ENCODE measurements at places on chromosomes 1 and 21. TPM values are rescaled to one million over a fixed set of nuclear protein-coding genes. Genes with fewer than 3 reads are reported as not detected.

DNA sequence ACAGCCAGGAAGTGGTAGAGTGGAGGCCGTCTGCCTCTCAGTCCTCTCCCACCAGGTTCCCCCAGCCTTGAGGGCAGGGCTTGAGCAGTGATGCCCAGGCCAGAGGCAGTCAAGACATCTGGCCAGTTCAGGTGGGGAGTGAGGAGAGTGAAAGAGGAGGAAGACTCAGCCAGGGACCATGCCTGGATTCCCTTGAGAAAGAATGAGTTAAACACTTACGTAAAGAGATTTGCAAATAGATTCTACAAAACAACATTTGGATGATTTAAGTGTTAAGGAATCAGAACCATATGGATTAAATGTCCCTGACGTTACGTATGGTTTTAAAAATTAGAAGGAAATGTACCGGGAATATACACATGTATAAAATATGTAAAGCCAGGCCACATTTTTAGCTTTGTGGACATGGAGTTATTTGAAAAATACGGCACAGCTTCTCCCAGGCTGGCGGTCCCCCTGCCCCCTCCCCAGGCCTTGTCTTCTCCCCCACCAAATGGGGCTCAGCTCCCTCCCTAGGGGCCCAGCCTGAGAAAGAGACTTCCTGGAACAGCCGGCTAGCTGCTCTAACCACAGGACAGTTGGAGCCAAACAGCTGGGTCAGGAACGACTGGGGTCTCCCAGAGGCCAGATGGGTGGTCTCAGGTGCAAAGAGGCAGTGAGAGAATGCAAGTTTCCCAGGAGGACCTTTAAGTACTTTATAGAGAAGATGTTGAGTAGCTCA lies 188.3 kb upstream of the EDN2 start:
- H3K36me3 ChIP-seq: no peaks in the 10 kb centered on the region
- no peak for DNase-seq
- H3K4me1 ChIP-seq: no peaks in the 10 kb centered on the region
- no peak overlapping the region for H3K4me3 ChIP-seq

GRCh38 chr1:23473037-23473800 lies 10.8 kb downstream of the ASAP3 start:
- no peak overlapping the region for H3K4me3 ChIP-seq
- peak overlapping the region; percentile 52 for H3K27ac ChIP-seq
- no peak for DNase-seq

DNA sequence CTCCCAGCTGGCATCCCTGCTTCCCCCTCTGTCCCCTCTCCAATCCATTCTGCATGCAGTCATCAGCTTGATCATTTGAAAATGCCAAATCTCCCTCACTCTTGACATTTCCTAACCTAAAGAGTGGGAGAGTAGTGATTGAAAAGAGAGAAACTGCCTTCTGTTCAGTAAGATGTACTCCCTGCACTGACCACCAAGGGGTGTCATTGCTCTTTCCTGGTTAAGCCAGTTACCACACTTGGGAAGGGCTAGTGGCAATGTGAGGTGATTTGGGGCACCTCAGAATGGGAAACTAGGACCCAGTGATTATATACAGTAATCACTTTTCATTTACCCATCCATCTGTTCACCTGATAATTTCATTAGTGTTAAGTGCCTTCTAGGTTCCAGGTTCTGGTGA lies 6.9 kb upstream of the TMEM269 start:
- H3K27me3 ChIP-seq: no peaks in the 10 kb centered on the region
- H3K4me1 ChIP-seq: no peaks in the 10 kb centered on the region
- no peak for DNase-seq
- H3K36me3 ChIP-seq: peaks cover 37% of the 10 kb centered on the region

DNA sequence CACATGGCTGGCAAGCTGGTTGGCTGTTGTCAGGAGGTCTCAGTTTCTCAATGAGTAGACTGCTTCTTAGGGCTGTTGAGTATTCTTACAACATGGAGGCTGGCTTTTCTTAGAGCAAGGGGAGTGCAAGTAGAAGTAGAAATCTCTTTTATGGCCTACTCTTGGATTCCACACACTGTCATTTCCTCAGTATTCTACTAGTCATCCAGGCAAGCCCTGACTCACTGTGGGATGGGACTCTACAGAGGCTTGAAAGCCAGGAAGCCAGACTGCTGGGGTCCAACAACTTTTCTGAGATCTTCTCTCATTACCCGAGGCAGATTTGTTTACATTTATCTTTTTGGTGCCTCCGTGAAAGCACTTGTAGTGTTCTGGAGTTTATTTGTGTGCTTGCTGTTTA lies 196.2 kb upstream of the APP start:
- no peak for DNase-seq
- H3K27me3 ChIP-seq: no peaks in the 10 kb centered on the region
- no peak overlapping the region for H3K27ac ChIP-seq
- no peak overlapping the region for H3K4me3 ChIP-seq
- no peaks in the 10 kb centered on the region for H3K36me3 ChIP-seq

DNA sequence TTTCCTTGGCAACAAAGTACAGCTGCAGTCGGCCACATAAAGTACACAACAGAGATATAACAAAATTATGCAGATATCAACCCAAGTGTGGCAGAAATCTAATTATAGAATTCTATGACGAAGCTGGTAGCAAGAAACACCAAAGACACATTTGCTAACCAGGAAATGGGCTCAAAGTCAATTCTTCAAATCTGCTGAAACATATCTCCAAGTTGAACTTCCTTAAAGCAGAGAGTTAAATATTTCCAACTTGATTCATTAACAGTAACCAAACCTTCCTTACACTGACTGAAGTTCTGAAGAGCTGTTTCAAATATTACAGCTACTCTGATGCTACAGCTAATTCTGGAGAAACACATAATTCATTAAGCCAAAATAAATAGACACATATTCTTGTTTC lies 67.6 kb upstream of the SDC3 start:
- DNase-seq: no peak
- peak overlapping the region; percentile 48 for H3K27ac ChIP-seq
- H3K4me3 ChIP-seq: no peak overlapping the region
- H3K4me1 ChIP-seq: no peaks in the 10 kb centered on the region
- H3K27me3 ChIP-seq: no peaks in the 10 kb centered on the region

- DNase-seq: no peak
- H3K4me3 ChIP-seq: peak overlapping the region; percentile 70
- peak overlapping the region; percentile 98 for H3K27ac ChIP-seq
- H3K36me3 ChIP-seq: no peaks in the 10 kb centered on the region
Measured at GRCh38 chr21:29025328-29025713, 853 bp downstream of the USP16 start.

DNA sequence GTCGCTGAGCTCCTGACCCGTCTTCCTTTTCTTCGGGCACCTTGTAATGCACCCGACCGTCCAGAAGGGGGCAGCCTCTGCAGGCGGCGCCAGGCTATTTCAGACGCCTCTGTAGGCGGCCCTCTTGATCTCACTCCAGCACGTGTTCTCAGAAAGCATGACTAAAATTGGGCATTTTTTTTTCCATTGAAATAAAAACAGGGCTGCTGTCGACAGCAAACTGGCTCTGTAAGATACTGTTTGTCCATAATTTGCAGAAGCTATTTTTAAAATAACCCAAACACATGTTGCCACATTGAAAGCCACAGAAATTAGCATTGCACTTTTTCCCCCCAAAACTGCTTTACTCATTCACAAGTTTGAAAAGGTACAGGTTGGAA lies 78.0 kb downstream of the STUM start:
- H3K4me1 ChIP-seq: peaks cover 4% of the 10 kb centered on the region
- no peaks in the 10 kb centered on the region for H3K36me3 ChIP-seq
- H3K4me3 ChIP-seq: no peak overlapping the region
- peak overlapping the region; percentile 52 for H3K27ac ChIP-seq
- peak; percentile 87 for DNase-seq

DNA sequence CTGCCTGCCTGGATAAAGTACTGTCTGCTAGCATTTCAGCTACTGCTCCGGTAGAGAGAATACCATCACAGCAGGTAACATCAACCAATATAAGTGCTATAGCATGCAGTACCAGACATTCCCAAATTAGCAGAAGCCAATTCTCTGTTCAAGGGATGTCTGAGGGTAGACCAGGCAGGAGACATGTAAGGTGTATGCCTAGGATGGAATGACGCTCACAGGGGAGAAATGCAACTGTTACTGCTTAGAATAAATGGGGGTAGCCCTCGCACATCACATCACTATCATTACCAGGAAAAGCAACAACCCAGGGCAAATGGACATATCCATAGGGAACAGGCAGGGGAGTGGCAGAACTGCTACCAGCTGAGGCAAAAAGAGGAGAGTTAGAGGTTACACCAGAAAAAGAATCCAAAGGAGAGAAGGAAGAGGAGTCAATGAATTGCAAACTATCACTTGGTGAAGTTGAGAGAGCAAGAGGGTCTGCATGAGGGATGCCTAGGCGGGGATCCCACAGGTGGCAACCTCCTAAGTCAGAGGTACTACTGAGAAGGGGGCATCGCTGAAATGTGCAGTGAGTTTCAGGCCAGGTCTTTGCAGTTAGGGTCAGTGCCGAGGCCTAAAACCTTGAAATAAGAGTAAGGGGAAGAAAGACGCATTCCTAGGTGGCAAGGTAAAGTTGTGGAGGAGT lies 1.1 kb downstream of the UBE2Q1 start:
- DNase-seq: no peak
- peaks cover 35% of the 10 kb centered on the region for H3K36me3 ChIP-seq
- peaks cover 16% of the 10 kb centered on the region for H3K4me1 ChIP-seq
- no peaks in the 10 kb centered on the region for H3K27me3 ChIP-seq
- peak overlapping the region; percentile 97 for H3K4me3 ChIP-seq

GRCh38 chr1:163540727-163541126 lies 219.0 kb downstream of the NUF2 start:
- H3K36me3 ChIP-seq: no peaks in the 10 kb centered on the region
- no peaks in the 10 kb centered on the region for H3K4me1 ChIP-seq
- H3K27me3 ChIP-seq: no peaks in the 10 kb centered on the region
- H3K27ac ChIP-seq: no peak overlapping the region
- DNase-seq: no peak

DNA sequence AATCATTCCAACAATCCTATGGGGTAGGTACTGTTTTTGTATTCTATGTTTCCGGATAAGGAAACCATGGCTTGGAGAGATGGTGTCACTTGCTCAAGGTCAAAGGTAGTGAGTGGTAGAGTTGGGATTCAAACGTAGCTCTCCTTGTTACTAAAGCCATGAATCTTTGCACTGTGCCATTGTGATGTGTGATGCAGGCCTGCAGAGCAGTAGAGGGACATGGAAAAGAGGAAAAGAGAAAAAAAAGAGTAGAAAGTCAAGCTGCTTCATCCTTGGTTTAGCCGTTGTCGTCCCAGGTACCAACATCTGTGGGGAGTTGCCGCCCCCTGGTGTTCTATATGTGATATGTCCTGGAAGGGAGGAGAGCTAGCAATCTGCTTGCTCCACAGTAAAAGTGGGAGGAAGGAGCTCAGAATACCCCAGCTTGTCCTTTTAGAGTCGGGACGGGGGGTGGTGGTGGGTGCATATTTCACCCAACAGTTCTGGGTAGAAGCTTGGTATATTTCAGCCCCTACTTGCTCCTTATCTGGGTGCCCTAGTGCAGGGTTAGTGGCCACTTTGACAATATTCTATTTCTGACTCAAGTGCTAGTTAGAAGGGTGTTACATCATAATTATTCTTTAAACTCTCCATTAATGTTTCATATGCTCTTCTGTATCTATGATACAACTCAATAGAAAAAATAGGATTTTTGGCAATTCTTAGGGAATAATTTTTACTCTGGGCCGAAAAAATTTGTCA lies 98.4 kb downstream of the EBNA1BP2 start:
- H3K27me3 ChIP-seq: no peaks in the 10 kb centered on the region
- H3K27ac ChIP-seq: no peak overlapping the region
- no peaks in the 10 kb centered on the region for H3K36me3 ChIP-seq
- DNase-seq: no peak
- H3K4me3 ChIP-seq: no peak overlapping the region
- H3K4me1 ChIP-seq: no peaks in the 10 kb centered on the region

GRCh38 chr1:234120327-234120944 lies 216.0 kb downstream of the SLC35F3 start:
- H3K27ac ChIP-seq: no peak overlapping the region
- no peak for DNase-seq
- no peaks in the 10 kb centered on the region for H3K4me1 ChIP-seq
- H3K27me3 ChIP-seq: no peaks in the 10 kb centered on the region
- no peak overlapping the region for H3K4me3 ChIP-seq

DNA sequence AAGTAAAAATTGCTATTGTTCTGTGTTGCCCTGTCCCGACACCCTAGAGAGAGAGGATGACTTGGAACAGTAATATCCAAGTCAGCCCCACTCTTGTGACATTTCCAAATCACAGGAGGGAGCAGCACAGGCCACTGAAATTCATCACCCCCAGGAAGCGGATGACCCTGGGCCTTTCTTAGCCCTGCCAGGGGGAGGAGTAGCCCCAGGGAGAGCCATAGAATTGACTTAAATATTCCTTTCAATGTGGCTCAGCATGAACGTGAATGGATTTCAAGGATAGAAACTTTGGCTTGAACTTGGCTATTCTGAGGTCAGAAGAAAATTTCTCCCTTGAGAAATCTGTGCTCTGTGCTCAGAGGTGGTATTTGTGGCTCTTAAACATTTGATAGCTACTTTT lies 80.6 kb downstream of the CENPF start:
- H3K4me3 ChIP-seq: no peak overlapping the region
- no peaks in the 10 kb centered on the region for H3K36me3 ChIP-seq
- H3K27ac ChIP-seq: no peak overlapping the region
- H3K4me1 ChIP-seq: no peaks in the 10 kb centered on the region
- no peaks in the 10 kb centered on the region for H3K27me3 ChIP-seq

GRCh38 chr1:245577191-245578157 lies 422.7 kb downstream of the KIF26B start:
- H3K36me3 ChIP-seq: no peaks in the 10 kb centered on the region
- no peaks in the 10 kb centered on the region for H3K4me1 ChIP-seq
- H3K4me3 ChIP-seq: no peak overlapping the region

GRCh38 chr1:177480741-177481305 lies 310.1 kb downstream of the BRINP2 start:
- no peaks in the 10 kb centered on the region for H3K36me3 ChIP-seq
- no peak for DNase-seq
- H3K27me3 ChIP-seq: no peaks in the 10 kb centered on the region
- H3K27ac ChIP-seq: no peak overlapping the region
- H3K4me3 ChIP-seq: no peak overlapping the region
- no peaks in the 10 kb centered on the region for H3K4me1 ChIP-seq

DNA sequence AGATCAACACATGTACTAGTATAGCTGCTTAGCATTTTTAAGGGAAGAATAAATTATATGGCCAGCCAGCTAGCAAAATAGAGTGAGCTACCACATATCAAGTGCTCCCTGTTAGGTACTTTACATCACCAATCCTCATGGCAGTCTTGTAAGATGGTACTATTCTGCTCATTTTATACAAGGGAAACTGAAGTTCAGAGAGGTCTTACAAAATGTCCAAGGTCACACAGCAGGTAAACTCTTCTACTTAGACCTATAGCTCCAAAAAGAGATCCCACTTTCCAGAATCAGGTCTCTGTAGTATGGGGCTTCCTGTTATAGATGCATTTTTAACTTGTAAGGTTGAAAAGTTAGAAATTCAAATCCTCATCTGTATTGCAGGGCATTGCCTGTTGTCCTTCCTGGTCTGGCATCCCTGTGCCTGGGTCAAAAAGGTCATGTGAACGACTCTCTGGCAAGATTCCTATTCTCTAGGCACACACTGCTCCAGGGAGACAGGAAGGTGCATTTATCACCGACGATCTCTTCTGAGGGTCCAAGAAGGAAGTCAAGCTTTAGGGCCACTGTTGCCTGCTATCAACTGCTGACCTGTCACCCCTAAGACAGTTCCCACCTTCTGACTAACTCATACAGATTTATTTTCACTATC lies 41.1 kb downstream of the TRIT1 start:
- H3K36me3 ChIP-seq: peaks cover 22% of the 10 kb centered on the region
- no peak overlapping the region for H3K27ac ChIP-seq
- no peak overlapping the region for H3K4me3 ChIP-seq
- H3K4me1 ChIP-seq: peaks cover 2% of the 10 kb centered on the region
- no peak for DNase-seq
- H3K27me3 ChIP-seq: no peaks in the 10 kb centered on the region

SIPA1L2 gene
- total RNA-seq: 18.1 TPM

NUP133 gene
- 9.3 TPM for total RNA-seq

DBT gene
- total RNA-seq: 2.3 TPM

MCOLN3 gene
- 0.32 TPM for total RNA-seq

MYOG gene
- total RNA-seq: not detected

EVI5 gene
- total RNA-seq: 19.8 TPM

LAMB3 gene
- 0.75 TPM for total RNA-seq
